ENCODE measurements at places on chromosomes 7 and 10.

DNA sequence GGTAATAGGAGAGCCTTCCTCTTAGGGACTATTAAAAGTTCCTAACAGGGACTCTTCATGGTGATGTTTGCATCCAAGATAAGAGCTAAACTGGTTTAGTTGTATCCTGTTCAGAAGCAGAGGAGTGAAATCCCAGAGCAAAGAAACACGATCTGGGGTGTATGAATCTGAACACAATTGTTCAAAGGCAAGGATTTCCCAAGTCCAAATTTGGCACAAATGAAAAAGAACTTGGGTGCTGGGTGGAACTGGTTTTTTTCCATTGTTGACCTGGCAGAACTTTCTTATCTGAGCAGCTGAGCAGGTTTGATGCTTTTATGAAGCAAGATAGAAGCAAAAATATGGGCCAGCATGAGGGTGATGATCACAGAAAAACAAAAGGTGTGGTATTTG, 6.0 kb downstream of the AGFG2 start:
- DNase-seq = no peak

- no peak for DNase-seq
Measured at GRCh38 chr10:4319870-4320367, 506.1 kb upstream of the AKR1E2 start.

GRCh38 chr10:120833222-120833928, 17.8 kb upstream of the WDR11 start:
- DNase-seq = no peak

GRCh38 chr7:44847509-44847919, 373 bp downstream of the H2AZ2 start:
- peak; percentile 90 for DNase-seq

- DNase-seq = no peak
Measured at GRCh38 chr10:75079436-75080083, 31.9 kb upstream of the SAMD8 start.

DNA sequence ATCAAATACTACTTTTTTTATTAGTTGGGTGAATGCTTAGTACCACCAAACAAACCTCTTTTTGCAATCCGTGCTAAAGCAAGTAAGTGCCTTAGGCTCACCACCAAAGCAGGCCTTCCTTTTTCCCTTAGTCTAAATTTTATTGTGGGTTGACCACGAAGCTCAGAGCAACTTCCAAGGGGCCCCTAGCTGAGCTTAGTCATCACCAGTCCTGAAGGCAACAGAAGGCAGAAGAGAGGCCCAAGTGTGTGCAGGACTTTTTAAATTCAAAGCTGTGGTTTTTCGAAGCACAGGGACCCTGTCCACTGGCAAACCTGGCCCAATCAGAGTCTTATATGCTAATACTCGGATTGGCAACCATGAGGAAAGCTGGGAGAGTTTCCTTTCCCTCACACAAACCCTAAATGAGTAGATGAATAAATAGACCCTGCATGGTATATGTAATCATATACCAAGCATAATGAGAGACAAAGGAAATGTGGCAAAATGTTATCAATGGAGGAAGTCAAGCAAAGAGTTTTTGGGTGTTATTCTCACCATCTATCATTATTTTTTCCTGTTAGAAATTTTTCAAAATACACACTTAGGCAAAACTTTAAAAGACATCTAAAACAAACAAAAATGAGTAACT, 453.2 kb upstream of the GALNT17 start:
- no peak for DNase-seq

DNA sequence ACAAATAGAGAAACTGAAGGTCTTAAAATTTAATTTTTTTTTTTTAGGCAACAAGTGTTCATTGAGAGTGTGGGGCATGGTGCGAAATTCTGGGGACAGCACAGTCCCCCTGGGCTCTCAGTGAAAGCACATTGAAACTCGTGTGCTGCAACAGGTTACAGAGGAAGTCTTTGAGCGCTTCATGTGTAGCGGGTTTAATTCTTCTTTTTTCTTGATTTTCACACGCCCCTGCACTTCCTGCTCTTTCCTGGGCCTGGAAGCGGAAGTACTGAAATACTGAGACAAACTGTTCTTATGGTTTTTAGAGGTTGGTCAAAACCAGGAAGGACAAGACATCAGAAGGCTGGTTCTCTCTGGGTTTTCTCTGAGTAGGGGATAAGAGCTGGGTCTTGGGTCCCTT, 203.5 kb downstream of the PTEN start:
- no peak for DNase-seq

DNA sequence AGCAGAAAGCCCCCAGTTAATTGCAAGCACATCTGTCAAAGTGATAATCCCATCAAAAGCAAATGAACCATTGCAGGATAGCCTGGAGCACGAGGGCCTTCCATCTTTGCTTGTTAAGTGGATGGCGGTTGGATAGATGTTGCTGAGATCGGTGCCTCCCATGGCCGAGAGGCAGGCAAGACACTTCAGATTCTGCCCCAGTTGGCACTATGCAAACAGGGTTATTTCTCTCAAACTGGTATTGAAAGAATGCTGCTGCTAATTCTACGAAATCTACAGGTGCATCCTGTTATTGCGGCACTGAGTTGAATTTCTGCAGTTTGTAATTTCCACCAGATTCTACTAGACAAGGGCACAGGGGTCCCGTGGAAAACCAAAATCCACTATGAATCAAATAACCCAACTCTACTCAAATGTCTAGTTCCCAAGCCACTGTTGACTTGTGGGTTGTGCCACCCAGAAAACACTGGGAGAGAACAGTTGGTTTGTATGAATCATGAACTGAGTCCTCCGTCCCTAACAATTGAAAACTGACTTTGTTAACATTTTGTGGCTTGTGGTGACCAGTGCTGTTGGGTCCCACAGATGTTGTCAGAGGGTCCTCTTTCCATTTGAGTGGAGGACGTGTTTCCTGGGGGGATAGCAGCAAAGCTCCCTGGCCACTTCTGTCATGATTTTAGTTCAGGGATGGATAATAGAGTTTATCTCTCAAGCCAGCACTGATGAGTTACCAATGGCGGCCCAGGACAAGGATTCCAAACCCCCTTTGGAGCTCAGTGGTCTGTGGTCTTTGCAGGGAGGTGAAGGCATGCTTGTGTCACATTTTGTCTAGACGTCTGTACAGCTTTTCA, 7.1 kb upstream of the IL2RA start:
- DNase-seq = no peak

DNA sequence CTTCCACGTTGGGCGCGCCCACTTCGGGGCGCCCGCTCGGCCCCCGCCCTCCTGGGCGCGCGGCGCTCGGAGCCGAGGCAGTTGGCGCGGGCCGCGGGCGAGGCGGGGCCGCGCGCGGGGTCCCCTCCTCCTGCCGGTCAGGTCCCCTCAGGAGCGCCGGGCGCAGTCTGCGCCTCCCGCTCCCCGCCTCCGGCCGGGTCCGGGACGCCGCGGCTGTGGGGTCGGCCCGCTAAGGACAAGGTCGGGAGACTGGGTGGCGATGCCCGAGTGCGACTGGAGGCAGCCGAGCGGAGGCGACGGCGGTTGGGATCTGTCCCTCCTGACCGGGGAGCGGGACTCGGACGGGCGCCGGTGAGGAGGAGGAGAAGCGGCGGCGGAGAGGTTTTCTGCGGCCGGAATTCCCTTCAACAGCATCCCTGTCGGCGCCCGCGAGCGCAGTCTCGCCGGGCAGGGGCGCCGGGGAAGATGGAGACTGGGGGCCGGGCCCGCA, at the start of gene ATRNL1:
ATRNL1 (plus strand) TSS at position 80 of the 490 bp plus-strand sequence; CDS start at position 466, 386 bp downstream.
- peak; percentile 54 for DNase-seq

- DNase-seq = peak; percentile 44
Measured at GRCh38 chr7:91034459-91035368, 229.5 kb upstream of the FZD1 start.

DNA sequence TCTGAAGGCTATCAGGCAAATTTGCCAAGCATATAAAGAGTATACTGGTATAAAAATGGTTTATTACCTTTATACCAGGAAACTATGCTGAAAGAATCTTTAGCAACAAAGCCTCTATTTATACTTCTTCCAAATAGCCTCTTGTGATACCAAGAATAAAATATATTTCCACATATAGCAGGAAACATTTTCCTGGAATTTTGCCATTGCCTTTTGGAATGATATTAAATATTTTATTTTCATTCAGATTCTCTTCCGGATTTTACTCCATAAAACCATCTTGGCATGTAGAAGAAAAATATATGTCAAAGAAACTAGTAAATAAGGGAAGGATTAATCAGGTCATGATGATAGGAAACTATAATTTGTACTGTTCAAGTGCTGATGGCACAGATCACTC, 17.7 kb downstream of the SOSTDC1 start:
- DNase-seq = no peak

DNA sequence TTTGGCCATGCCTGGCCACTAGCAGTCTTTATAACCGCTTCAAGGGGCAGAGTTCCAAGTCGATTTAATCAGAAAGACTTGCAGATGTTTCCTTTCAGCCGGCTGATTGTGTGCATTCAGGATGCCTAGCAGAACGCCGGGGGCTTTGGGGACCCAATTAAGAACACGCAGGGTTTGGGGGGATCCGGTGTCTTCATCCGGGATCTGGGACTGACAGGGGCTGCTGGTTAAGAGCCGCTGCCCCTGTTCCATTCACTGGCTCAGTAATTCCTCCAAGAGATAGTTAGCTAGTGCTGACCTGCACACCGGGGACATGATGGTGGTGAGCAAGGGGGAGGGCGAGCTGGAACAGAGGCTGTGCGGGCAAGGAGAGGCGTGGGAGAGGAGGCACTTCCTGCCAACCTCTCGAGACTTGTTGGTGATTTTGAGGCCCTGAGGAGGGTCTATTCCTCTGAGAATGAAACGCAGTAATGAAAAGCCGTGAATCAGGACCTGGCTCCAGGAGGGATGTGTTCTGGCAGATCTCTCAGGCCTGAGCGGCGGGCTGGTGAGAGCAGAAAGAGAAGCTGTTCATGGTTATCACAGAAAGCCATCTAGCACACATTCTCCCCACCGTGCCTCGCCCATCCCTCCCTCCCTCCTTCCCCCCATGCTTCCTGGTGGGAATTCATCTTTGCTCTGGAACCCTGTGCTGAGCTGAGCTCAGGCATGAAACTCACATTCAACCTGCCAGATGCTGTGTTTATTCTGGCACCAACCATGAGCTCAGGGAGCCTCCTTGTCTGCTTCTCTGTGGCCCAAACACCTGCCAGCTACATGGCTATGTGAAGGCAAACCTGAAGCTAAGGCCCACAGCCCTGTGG, 152.0 kb downstream of the CCDC3 start:
- no peak for DNase-seq

DNA sequence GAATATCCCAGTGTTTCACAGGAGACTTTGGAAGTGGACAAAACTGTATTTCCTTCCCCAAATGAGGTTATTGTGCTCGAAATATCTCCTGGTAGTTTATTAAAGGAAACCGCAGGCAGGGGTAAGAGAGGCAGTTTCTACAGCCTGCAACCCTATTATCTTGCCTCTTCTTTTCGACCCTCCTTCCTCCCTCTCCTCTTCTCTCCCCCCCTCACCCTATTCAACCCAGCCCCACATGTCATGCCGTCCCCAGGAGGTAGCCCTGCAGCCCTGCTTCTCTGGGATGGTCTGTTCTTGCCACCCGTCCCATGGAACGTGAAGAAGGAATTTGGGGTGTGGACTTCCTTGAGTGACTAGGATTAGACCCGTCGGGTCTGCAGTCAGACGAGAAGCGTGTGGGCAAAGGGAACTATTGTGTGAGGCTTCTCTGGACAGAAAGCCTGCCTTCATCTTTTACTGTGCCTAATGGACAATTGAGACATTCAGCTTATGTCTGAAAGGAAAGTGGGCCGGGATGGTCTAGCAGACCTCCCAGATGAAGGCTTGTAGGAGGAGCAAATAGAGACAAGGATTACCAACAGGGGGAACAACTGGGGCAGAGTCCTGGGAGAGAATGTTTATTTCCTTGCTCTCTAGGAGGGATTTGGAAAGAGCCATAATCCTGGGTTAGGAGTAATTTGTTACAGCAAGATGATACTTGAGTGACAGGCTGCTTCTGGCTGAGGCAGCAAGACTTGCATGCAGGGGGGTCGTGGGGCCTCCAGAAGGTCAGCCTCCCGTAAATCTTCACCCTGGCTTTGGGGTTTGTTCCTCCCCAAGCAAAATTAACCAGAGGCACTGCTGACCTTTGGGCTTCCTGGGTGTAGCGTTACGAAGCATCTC, 77.8 kb downstream of the TCF7L2 start:
- no peak for DNase-seq

DNA sequence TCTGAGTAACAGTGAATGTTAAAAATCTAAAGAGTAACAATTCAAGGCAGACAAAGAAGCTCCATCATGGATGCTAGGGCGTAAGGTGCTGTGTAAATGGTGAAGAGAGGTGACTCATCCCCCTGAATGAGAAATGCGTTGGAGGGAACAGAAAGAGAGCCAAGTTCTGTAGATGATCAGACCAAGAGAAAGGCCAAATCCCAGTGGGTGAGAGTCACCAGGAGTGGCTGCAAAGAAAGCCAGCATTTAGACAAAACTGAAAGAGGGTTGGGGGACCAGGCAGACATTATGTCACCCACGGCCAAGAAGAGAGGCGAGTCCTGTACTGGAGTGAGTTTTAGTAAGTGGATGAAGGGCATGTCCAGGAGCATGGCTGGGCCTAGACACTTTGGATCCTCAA, 153.1 kb downstream of the TRIL start:
- no peak for DNase-seq

DNA sequence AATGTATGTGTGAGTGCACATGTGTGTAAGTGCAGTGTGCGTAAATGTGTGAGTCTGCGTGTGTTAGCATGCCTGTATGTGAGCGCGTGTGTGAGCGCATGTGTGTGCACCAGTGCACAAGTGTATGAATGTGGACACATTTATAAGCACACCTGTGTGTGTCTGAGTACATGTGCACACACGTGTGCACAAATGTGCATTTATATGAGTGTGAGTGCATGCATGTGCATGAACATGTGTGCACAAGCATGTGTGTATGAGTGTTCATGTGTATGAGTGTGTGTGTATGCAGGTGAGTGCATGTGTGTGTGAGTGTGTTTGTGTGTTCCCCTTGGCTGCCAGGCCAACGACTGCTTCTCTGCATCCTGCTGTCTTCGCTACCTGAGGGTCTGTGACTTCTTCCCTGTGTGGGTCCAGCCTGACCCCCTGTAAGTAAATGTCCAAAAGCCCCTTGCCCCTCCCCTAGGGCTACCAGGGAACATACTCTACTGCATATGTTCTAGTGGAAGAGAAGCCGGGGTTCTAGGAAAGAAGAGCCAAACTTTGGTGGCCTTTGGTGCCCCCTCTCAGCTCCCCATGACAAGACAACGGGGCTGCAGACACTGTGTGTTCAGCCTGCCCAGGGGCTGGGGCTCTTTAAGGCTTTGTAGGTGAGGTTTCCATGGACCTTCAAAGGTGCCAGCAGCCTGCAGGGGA, 17.0 kb downstream of the GOLGA7B start:
- no peak for DNase-seq

GRCh38 chr10:116171505-116171904, 101.5 kb downstream of the GFRA1 start:
- no peak for DNase-seq

- DNase-seq = no peak
Measured at GRCh38 chr10:69224862-69225657, 4.9 kb downstream of the HKDC1 start.
